ENCODE measurements at places on chromosomes 3 and 15. TPM values are rescaled to one million over a fixed set of nuclear protein-coding genes. Genes with fewer than 3 reads are reported as not detected.

Gene STARD5
- total RNA-seq = 8.1 TPM

Gene OR5H2
- total RNA-seq = not detected

Gene PP2D1
- total RNA-seq = not detected

Gene CHMP2B
- 31.6 TPM for total RNA-seq

Gene CYP1A2
- not detected for total RNA-seq

Gene MYZAP
- total RNA-seq = not detected

Gene POC1A
- 1.9 TPM for total RNA-seq

Gene AADACL2
- total RNA-seq = not detected

Gene LRRN1
- 0.12 TPM for total RNA-seq

Gene TRPM1
- total RNA-seq = not detected

Gene COL7A1
- total RNA-seq = 57.8 TPM

Gene CHP1
- 94.6 TPM for total RNA-seq

Gene MORC1
- not detected for total RNA-seq

Gene MYO5C
- total RNA-seq = 0.24 TPM

Gene COL6A5
- under 0.01 TPM for total RNA-seq

Gene TRIM71
- not detected for total RNA-seq

Gene GALNT15
- 9.4 TPM for total RNA-seq

Gene RGMA
- total RNA-seq = 7.5 TPM

Gene GRM2
- under 0.01 TPM for total RNA-seq

Gene TNFSF10
- total RNA-seq = 2.8 TPM

Gene CLDN16
- not detected for total RNA-seq

Gene GOLGA8K
- total RNA-seq = 0.32 TPM

Gene SNTN
- total RNA-seq = not detected

Gene PIERCE2
- total RNA-seq = 1.6 TPM

Gene REC114
- not detected for total RNA-seq

Gene GOLGA8R
- total RNA-seq = 1.8 TPM

Gene CASR
- not detected for total RNA-seq

Gene ADAMTS17
- 0.16 TPM for total RNA-seq

Gene CHRNA7
- total RNA-seq = 0.81 TPM

Gene GPR176
- total RNA-seq = 326 TPM

Gene C3orf22
- total RNA-seq = not detected

Gene MAP6D1
- total RNA-seq = 2.8 TPM

Gene PLA2G4E
- total RNA-seq = not detected

Gene NMNAT3
- 1.1 TPM for total RNA-seq

Gene ELL3
- total RNA-seq = 3.6 TPM

Gene EFCAB12
- total RNA-seq = under 0.01 TPM

Gene DNAH12
- under 0.01 TPM for total RNA-seq

Gene ZDHHC3
- 84.9 TPM for total RNA-seq

Gene ADAMTS9
- 5.8 TPM for total RNA-seq

Gene LCTL
- total RNA-seq = 7.8 TPM

Gene CHRD
- total RNA-seq = 0.36 TPM

Gene PLA1A
- not detected for total RNA-seq

Gene GOLGA6L10
- total RNA-seq = 0.36 TPM

Gene LIPH
- not detected for total RNA-seq

Gene ACOX2
- total RNA-seq = 24.7 TPM

Gene TMEM40
- total RNA-seq = not detected

Data from hair follicle dermal papilla cell (primary cell).